Hepatocyte (in vitro differentiated cells): ENCODE measurements at places on chromosomes 11 and 22. TPM values are rescaled to one million over a fixed set of nuclear protein-coding genes. Genes with fewer than 3 reads are reported as not detected.
A peak's percentile ranks its signal among the peaks of the same experiment; 100 is the strongest.

C11orf16 gene
- total RNA-seq: 0.08 TPM in 1 of 2 replicates, not detected in the other

DNA sequence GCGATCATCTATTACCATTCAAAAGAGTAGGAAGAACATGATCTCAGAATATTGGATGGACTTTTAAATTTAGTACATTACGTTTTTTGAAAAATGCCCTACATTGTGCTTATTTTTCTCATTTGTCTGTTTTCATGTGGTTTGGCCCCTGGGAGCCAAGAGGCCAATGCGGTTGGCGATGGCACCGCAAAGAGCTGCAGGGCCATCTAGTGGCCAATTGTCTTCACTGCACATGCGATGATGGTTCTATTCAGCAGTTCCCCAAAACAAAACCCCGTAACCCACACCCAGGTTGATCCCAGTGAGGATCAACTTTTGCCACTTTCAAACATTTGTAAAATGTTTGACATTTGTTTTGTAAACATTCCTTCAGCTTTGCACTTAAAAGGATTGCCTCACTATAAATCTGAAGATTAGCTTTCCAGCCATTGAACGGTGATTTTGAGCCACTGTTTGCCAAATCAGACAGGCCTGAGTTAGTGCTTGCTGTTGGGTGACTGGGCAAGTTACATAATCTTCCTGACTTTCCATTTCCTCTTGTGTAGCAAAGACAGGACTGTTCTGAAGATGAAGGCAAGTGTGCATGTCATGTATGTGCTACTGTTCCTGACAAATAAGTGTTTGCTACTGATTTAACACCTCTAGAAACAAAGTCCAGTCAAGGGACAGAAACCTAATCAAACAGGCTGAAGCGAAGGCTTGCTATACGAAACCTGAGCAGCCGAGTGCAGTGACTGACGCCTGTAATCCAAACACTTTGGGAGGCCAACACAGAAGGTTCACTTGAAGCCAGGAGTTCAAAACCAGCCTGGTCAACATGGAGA lies 29.2 kb upstream of the XBP1 start:
- no peaks in the 10 kb centered on the region for H3K36me3 ChIP-seq
- no peak overlapping the region for H3K27ac ChIP-seq
- H3K4me1 ChIP-seq: no peaks in the 10 kb centered on the region
- DNase-seq: peak; percentile 86
- H3K27me3 ChIP-seq: no peaks in the 10 kb centered on the region

DNA sequence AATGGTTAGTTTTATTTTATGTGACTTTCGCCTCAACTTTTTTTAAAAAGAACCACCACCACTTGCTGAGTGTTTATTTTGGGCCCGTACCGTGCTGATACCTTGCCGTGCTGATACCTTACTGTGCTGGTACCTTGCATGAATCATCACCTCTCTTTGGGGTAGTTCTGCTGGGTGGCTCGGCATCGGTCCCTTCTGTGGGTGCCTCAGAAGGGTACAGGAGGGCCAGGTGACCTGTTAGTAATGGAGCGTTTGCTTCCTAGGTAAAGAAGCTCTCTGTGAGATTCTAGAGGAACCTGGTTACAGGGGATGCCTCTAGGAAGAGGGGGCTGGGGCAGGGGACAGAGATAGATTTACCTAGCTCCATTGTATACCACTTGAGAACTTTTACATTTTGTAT lies 17.1 kb downstream of the TOM1 start:
- H3K36me3 ChIP-seq: no peaks in the 10 kb centered on the region
- DNase-seq: no peak
- no peaks in the 10 kb centered on the region for H3K27me3 ChIP-seq

GRCh38 chr11:73139476-73140198 lies 2.5 kb downstream of the FCHSD2 start:
- DNase-seq: no peak
- H3K4me3 ChIP-seq: peak overlapping the region; percentile 95
- H3K27me3 ChIP-seq: no peaks in the 10 kb centered on the region
- H3K36me3 ChIP-seq: no peaks in the 10 kb centered on the region
- peaks cover 25% of the 10 kb centered on the region for H3K4me1 ChIP-seq

- H3K4me1 ChIP-seq: no peaks in the 10 kb centered on the region
- H3K4me3 ChIP-seq: no peak overlapping the region
- DNase-seq: no peak
- no peak overlapping the region for H3K27ac ChIP-seq
- H3K27me3 ChIP-seq: no peaks in the 10 kb centered on the region
These were observed 13.4 kb upstream of the PGA3 start for GRCh38 chr11:61189933-61190332.

DNA sequence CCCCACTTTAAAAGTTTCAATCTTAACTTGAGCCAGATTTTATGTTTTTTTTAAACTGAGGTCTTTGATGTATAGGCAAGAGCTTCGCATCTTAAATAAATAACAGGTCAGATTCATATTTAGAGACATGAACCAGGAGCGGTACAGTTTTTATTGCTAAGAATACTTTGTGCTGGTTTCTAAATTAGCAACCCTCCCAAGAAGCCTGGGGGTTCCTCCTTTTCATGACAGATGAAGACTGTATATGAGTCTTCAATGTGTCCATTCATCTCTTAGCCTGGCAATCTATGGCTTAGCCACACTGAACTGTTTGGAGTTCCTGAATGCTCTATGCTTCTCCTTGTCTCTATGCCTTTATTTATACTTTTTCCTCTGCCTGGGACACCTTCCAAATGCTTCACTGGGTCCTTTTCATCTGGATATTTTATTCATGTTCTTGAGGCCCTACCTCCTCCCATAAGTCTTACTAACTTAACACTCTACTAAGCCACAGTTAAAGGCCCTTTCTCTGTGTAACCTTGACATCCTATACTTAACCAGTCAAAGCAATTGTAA lies 338.6 kb downstream of the INSC start:
- no peaks in the 10 kb centered on the region for H3K36me3 ChIP-seq
- H3K4me1 ChIP-seq: no peaks in the 10 kb centered on the region
- no peak for DNase-seq
- H3K27me3 ChIP-seq: no peaks in the 10 kb centered on the region
- H3K4me3 ChIP-seq: no peak overlapping the region

TLCD5 gene
- total RNA-seq: 9.0 and 10.7 TPM in 2 replicates

SLC5A12 gene
- 36.6 and 41.9 TPM in 2 replicates for total RNA-seq

- no peaks in the 10 kb centered on the region for H3K27me3 ChIP-seq
- no peaks in the 10 kb centered on the region for H3K36me3 ChIP-seq
- H3K4me3 ChIP-seq: no peak overlapping the region
- DNase-seq: no peak
These were observed 65.4 kb downstream of the PRR5L start for GRCh38 chr11:36361472-36361871.

DNA sequence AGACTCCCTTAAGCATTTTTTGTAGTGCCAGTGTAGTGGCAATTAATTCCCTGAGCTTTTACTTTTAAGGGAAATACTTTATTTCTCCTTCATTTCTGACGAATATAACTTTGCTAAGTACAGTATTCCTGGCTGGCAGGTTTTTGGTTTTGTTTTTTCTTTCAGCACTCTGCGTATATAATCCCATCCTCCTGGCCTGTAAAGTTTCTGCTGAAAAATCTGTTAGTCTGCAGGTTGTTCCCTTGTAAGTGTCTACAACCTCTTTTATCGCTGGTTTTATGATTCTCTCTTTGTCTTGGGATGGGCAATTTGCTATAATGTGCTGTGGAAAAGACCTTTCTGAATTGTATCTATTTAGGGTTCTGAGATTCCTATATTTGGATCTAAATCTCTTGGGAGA lies 56.0 kb downstream of the KCNQ1OT1 start:
- no peaks in the 10 kb centered on the region for H3K36me3 ChIP-seq
- H3K27ac ChIP-seq: no peak overlapping the region
- H3K4me1 ChIP-seq: no peaks in the 10 kb centered on the region
- DNase-seq: no peak
- no peaks in the 10 kb centered on the region for H3K27me3 ChIP-seq
- no peak overlapping the region for H3K4me3 ChIP-seq

- H3K4me3 ChIP-seq: no peak overlapping the region
- H3K27ac ChIP-seq: peak overlapping the region; percentile 43
- no peaks in the 10 kb centered on the region for H3K27me3 ChIP-seq
- no peaks in the 10 kb centered on the region for H3K36me3 ChIP-seq
These were observed 45.4 kb downstream of the TIMP3 start for GRCh38 chr22:32846780-32847491.

TIMP3 gene
- 92.3 and 96.1 TPM in 2 replicates for total RNA-seq

PPP1R14B gene
- total RNA-seq: 86.8 and 96.1 TPM in 2 replicates

YPEL4 gene
- total RNA-seq: 0.90 and 2.8 TPM in 2 replicates

CD44 gene
- total RNA-seq: 17.5 and 23.4 TPM in 2 replicates

SCGB1A1 gene
- total RNA-seq: not detected in 2 replicates

- no peaks in the 10 kb centered on the region for H3K4me1 ChIP-seq
- H3K27me3 ChIP-seq: no peaks in the 10 kb centered on the region
- no peak overlapping the region for H3K4me3 ChIP-seq
- H3K27ac ChIP-seq: no peak overlapping the region
- no peak for DNase-seq
These were observed 1059.4 kb upstream of the CCDC90B start for GRCh38 chr11:84345597-84345996.

GRCh38 chr22:45805413-45805812 lies 133.8 kb downstream of the ATXN10 start:
- H3K27me3 ChIP-seq: no peaks in the 10 kb centered on the region
- DNase-seq: no peak
- H3K4me1 ChIP-seq: peaks cover 3% of the 10 kb centered on the region
- no peak overlapping the region for H3K4me3 ChIP-seq
- H3K27ac ChIP-seq: no peak overlapping the region

- no peaks in the 10 kb centered on the region for H3K27me3 ChIP-seq
- H3K27ac ChIP-seq: no peak overlapping the region
- H3K36me3 ChIP-seq: no peaks in the 10 kb centered on the region
- DNase-seq: peak; percentile 11
These were observed 20.5 kb upstream of the MPPED1 start for GRCh38 chr22:43391306-43391705.

GRCh38 chr11:27618281-27618915 lies 81.9 kb downstream of the BDNF start:
- no peaks in the 10 kb centered on the region for H3K27me3 ChIP-seq
- H3K4me1 ChIP-seq: no peaks in the 10 kb centered on the region
- no peak overlapping the region for H3K27ac ChIP-seq
- H3K4me3 ChIP-seq: no peak overlapping the region
- DNase-seq: no peak
- no peaks in the 10 kb centered on the region for H3K36me3 ChIP-seq

- no peak for DNase-seq
- no peak overlapping the region for H3K27ac ChIP-seq
- no peaks in the 10 kb centered on the region for H3K4me1 ChIP-seq
- H3K36me3 ChIP-seq: no peaks in the 10 kb centered on the region
These were observed 5.0 kb downstream of the CST6 start for GRCh38 chr11:66016793-66017177.

- H3K4me1 ChIP-seq: no peaks in the 10 kb centered on the region
- no peaks in the 10 kb centered on the region for H3K36me3 ChIP-seq
- peaks cover 20% of the 10 kb centered on the region for H3K27me3 ChIP-seq
- H3K4me3 ChIP-seq: no peak overlapping the region
These were observed 19.8 kb upstream of the PRAME start for GRCh38 chr22:22578702-22579424.

- no peaks in the 10 kb centered on the region for H3K36me3 ChIP-seq
- no peak overlapping the region for H3K27ac ChIP-seq
- H3K4me3 ChIP-seq: no peak overlapping the region
- no peaks in the 10 kb centered on the region for H3K4me1 ChIP-seq
- no peak for DNase-seq
- H3K27me3 ChIP-seq: no peaks in the 10 kb centered on the region
These were observed 678.4 kb downstream of the OPCML start for GRCh38 chr11:132853886-132854285.

GRCh38 chr22:45324311-45324711 lies 14.6 kb downstream of the FAM118A start:
- no peak overlapping the region for H3K4me3 ChIP-seq
- H3K27ac ChIP-seq: no peak overlapping the region
- no peaks in the 10 kb centered on the region for H3K36me3 ChIP-seq
- H3K27me3 ChIP-seq: no peaks in the 10 kb centered on the region
- DNase-seq: no peak

- no peaks in the 10 kb centered on the region for H3K27me3 ChIP-seq
- DNase-seq: no peak
- no peaks in the 10 kb centered on the region for H3K4me1 ChIP-seq
- H3K4me3 ChIP-seq: no peak overlapping the region
- no peak overlapping the region for H3K27ac ChIP-seq
These were observed 90.0 kb downstream of the CDKN1C start for GRCh38 chr11:2795491-2795991.

DNA sequence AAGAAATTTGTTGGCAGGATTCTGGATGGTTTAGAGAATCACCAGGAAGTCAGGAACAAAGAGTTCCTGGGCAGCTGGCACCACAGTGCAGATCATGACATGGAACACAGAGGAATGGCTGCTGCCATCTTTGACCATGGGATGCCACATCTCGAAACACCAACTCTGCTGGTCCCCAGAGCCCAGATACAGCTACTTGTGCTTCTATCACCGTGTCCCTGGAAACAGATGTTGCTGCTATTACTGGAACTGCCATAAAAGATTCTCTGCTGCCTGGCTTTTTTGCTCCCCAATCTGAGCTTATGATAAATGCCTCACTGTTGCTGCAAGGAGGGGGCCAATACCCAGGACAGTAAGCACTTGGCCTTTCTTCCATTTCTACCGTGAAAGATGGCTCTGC lies 185.2 kb downstream of the CSNK2A3 start:
- no peaks in the 10 kb centered on the region for H3K4me1 ChIP-seq
- no peak overlapping the region for H3K27ac ChIP-seq
- no peak overlapping the region for H3K4me3 ChIP-seq

- no peak overlapping the region for H3K4me3 ChIP-seq
- no peak for DNase-seq
- H3K4me1 ChIP-seq: peaks cover 2% of the 10 kb centered on the region
- H3K27ac ChIP-seq: no peak overlapping the region
- peaks cover 3% of the 10 kb centered on the region for H3K27me3 ChIP-seq
These were observed 4.0 kb downstream of the PLEKHB1 start for GRCh38 chr11:73650400-73650799.

PAX6 gene
- total RNA-seq: 0.12 and 0.70 TPM in 2 replicates

DNA sequence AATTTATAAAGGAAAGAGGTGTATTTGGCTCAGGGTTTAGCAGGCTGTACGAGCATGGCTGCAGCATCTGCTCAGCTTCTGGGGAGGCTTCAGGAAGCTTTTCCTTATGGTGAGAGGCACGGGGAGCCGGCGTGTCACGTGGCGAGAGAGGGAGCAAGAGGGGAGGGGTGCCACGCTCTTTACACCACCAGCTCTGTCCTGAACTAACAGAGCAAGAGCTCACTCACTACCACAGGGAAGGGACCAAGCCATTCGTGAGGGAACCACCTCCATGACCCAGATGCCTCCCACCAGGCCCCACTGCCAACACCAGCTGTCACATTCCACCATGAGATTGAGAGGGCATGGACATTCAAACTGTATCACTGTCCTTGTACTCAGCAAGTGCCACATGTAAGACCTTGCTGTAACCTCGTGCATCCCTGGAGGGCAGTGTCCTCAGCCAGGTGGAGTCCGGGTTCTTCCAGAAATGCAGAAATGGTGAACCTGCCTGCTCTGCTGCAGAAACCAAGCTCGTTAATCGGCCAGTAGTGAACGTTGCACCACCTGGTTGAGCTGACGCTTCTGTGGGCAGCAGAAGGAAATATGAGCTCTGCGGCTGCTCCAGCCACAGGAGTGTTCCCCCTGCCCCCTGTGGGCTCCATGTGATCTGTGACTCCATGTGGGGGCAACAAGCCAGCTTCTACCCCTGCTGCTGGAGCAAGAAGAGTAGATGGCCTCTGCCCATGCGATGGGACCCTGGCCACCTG lies 368.6 kb downstream of the TBC1D22A start:
- no peak overlapping the region for H3K4me3 ChIP-seq
- H3K4me1 ChIP-seq: no peaks in the 10 kb centered on the region
- H3K36me3 ChIP-seq: no peaks in the 10 kb centered on the region
- H3K27me3 ChIP-seq: no peaks in the 10 kb centered on the region
- DNase-seq: no peak

ZNF280B gene
- total RNA-seq: 2.6 and 2.8 TPM in 2 replicates
